ENCODE measurements at places on chromosomes 1 and 21.

GRCh38 chr1:226310245-226310540, 1.2 kb upstream of the LIN9 start:
- DNase-seq = no peak

GRCh38 chr1:65059930-65060538, 88.0 kb upstream of the AK4 start:
- no peak for DNase-seq

DNA sequence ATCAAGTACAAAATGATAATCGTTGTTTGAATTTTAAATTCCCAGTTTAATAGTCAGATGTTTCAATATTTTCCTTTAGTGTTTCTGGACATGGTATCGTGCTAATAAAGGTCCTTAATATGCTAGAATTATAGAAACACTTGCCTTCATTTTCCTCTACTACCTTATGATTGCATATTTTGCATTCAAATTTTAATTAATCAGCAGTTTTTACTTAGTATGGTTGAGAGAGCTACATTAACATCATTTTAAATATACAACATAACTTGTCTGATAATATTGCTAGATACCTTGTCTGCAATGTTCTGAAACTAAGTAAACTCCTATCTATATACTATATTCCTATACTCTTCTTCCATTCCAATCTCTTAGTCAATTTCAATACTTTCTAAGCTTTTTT, 66.3 kb downstream of the USH2A start:
- no peak for DNase-seq

DNA sequence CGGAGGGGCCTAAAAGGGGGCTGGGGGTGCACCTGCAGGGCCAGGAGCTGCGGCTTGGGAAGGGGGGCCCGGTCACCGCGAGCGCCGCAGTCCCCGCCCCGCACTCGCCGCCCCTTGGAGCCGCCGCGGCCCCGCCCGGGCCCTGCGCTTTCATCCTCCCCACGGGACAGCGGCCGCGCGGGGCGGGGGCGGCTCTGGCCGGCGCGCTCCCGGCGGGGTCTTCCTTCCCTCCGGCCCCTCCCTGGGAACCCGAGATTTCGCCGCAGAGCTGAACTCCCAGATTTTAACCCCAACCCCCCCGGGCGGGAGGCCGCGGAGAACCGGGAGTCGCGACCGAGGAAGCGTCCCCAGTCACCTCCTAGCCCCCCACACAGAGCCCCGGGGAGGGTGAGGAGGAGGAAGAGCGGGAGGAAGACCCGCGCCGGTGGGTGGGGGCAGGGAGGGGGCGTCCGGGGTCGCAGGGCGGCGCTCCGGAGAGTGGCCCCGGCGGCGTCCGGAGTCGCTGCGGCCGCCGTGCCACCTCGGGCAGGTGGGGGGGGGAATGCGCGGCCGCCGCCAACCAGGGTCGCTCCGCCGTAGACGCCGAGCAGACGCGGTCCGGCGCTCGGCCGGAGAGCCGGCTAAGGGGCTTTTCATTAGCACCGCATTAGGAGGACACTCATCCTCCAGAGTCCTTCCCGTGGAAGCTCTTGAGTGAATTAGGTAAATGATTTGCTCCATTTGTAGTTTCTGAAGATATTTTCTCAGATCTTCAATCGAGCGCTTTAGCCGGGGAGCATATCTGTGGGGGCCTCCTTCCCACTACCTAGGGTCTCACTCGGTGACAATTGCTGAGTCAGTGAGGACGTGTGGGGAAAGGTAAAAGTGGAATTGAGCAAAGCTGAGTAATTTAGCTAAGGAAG, 31.6 kb upstream of the NFIA start:
- DNase-seq = no peak

DNA sequence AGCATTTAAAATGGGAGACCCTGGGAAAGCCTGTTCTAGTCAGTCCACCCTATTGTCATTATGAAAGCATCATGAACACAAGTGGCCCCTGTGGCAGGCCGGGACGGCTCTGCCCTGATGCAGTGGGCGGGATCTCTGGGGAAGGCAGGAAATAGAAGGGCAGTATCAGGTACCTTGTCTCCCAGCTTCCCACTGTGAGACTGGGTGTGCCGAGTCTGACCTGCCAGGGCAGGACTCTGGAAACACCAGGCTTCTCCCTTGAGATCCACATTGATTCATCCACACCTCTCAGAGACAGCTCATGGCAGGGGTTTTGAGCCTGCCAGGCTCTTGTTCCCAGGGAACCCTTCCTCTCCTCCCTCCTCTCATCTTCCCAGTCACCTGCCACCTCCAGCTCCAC, 24.5 kb upstream of the GNPAT start:
- DNase-seq = no peak

GRCh38 chr1:58784758-58785441, 1.1 kb upstream of the JUN start:
- no peak for DNase-seq

GRCh38 chr1:203034422-203035110, 8.3 kb downstream of the PPFIA4 start:
- DNase-seq = peak; percentile 52

DNA sequence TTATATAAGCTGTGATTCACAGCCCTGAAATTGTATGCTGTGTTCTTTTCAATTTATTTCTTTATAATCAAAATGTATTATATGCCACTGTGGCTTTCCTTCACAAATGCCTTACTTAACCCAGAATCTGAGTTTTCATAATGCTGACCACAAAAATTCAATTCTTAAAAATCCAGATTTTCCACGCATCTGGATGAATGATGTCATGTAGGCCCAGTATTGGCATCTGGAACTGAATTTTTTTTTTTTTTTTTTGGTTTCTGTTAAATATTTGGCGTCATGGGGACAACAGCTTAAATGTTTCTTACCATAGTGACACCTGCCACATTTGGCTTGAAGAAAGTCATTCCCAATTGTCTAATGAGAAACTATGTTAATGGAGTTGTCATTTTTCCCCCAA, 296.8 kb downstream of the TM2D1 start:
- no peak for DNase-seq

- DNase-seq = no peak
Observed at GRCh38 chr21:44006017-44006619, 6.0 kb upstream of the TRAPPC10 start.

- no peak for DNase-seq
Observed at GRCh38 chr21:29430576-29430975, 131.9 kb downstream of the BACH1 start.

- no peak for DNase-seq
Observed at GRCh38 chr1:116743535-116743934, 10.7 kb upstream of the CD2 start.

- no peak for DNase-seq
Observed at GRCh38 chr1:28091043-28091781, 2.8 kb upstream of the EYA3 start.

GRCh38 chr21:33394260-33394659, 9.0 kb upstream of the IFNGR2 start:
- DNase-seq = no peak

GRCh38 chr1:99777752-99778151, 11.3 kb upstream of the FRRS1 start:
- no peak for DNase-seq

DNA sequence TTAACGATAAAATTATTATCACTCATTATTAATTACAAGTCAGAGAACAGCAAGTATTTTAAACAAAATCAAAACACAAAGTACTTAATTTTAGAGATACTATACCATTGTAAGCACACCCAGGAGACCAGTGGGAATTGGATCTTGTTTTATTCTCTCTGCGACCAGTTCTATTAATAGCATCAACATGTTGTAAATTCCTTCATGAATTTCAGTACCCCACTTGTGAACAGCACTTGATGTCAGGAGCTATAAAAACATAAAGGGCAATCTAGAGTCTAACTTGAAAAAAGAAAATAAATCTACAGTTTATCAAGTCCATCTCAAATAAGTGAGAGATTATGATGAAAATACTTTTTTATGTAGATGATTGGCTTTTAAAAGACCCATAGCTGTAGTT, 42.9 kb downstream of the USP24 start:
- no peak for DNase-seq

DNA sequence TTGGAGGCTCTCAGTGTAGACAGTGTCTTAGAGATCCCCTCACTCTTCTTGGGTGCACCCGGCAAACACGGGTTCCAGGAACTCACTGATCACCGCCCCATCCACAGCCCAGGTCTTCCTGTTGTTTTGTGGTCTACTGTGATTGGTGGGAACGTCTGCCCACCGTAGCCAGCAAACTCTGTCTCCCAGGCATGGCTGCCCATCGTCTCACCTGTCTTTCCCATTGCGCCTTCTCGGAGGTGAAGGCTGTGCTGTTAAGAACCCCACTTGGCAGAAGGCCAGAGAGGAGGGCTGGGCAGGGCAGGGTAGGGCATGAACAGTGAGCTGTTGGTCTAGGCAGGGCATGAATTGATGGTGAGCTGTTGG, 14.1 kb upstream of the KCNA2 start:
- no peak for DNase-seq

- peak; percentile 87 for DNase-seq
Observed at GRCh38 chr1:42922687-42923366, 35.8 kb downstream of the SLC2A1 start.

DNA sequence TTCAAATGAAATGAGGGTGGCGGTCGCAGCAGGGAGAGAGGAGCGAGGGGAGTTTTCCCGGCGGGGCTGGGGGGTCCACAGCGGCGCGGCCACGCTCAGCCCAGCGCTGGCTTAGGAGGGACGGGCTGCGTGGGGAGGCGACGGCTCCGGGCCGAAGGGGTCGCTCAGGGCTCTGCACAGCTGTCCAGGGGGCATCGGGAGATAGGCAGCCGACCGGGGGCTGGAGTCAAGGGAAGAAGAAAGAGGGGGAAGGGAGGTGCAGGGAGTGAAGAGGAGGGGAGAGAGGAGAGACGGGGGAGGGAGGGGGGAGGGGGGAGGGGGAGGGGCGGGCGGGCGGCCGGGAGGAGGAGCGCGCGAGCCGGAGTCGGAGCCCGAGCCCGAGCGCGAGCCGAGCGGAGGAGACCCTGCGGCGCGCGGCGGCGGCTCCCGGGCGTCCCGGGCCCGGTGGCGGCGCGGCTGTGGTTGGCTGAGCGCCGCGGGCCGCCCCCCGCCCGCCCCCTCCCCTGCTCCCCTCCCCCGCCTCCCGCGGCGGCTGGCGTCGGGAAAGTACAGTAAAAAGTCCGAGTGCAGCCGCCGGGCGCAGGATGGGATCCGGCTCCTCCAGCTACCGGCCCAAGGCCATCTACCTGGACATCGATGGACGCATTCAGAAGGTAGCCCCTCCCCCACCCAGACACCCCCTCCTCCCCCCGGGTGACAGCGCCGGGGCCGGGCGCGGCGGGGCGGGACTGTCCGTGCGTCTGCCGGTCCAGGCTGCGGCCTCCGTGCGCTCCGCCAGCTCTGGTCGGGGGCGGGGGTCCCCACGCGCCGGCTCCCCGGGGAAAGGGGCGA, at the start of gene PDE9A:
Gene PDE9A, plus strand, starts transcription at position 391 of the 831 bp plus-strand sequence. Its CDS starts 194 bp downstream, at position 585.
- no peak for DNase-seq

GRCh38 chr1:9720785-9721605, 69.5 kb downstream of the PIK3CD start:
- DNase-seq = no peak

DNA sequence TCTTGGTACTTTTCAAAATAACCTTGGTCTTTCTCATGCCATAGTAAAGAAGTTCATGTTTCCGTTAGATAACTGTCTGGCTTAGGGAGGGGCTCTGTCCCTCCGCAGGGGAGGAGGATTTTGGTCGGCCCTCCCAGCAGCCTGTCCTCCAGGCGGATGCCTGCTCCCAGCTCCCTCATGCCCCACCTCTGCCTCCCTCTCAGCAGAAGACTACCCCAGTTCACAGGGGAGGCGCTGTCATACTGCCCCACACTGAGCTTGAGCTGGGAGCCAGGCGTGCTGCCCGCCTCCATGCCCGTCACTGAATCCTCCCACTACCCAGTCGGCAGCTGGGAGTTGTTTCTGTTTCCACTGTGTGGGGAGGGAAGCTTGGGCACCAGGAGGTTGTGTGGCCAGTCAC, 127.3 kb downstream of the CAMTA1 start:
- no peak for DNase-seq

- DNase-seq = no peak
Observed at GRCh38 chr1:66503841-66504470, 30.0 kb upstream of the SGIP1 start.

- no peak for DNase-seq
Observed at GRCh38 chr1:24688621-24689195, 45.6 kb downstream of the SRRM1 start.

GRCh38 chr1:1304331-1305299, 3.1 kb downstream of the ACAP3 start:
- no peak for DNase-seq

GRCh38 chr21:38909929-38910328, 104.2 kb downstream of the ETS2 start:
- no peak for DNase-seq

- DNase-seq = no peak
Observed at GRCh38 chr1:53979712-53980450, 33.7 kb downstream of the LRRC42 start.

DNA sequence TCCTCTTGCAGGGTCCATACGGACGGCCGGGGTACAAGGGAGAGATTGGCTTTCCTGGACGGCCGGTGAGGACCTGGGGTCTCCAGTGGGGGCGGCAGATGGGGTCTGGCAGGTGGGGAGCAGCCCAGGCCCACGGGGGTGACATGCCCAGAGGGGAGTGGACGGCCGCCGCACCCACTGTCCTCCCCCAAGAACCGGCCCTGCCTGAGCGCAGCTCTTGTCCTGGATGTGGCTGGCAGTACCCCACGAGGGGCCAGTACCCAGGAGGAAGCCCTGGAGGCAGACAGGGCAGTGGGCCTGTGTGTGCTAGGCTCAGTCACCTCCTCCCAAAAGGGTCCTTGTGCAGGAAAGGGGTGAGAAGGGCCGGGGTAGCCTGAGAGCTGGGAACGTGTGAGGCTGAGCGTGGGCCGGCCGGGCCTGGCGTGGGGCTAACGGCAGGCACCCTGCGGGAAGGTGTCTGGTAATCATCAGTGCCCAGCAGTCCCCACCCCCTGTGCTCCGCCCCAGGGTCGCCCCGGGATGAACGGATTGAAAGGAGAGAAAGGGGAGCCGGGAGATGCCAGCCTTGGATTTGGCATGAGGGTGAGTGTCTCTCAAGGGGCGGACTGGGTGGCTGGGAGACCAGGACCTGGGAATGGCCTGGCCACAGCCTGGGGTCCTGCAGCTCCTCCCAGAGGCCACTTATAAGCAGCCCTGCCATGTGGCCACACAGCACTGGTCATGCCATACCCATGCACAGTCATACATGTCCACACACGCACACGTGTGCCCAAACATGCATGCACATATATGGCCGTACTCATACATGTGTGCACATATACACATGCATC, 47.2 kb downstream of the SLC19A1 start:
- DNase-seq = no peak

GRCh38 chr1:157390651-157391050, 161.7 kb downstream of the FCRL5 start:
- no peak for DNase-seq

DNA sequence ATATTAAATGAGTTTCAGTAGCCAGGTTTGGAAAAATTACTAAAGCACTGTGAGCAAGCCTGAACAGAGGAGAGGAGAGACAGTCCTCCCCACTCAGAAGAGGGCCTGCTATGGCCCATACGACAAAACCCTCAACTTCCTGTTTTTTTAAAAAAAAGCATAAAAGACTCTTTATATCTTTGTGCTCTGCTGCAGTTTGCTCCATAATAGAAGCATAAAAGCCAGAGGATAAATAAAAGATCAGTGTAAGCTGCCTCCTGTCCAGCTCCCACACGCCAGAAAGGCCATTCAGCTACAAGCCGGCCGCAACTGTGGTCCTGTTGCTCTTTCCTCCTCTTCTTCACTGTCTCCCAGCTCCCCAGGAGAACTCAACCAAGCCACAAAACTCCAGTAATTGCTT, 37.8 kb downstream of the NID1 start:
- no peak for DNase-seq

Measured in vagina (tissue), 2 donors.